ENCODE measurements at places on chromosomes 5 and 9.

- no peak for DNase-seq
These were observed 132.4 kb downstream of the DAB2IP start for GRCh38 chr9:121783521-121784507.

DNA sequence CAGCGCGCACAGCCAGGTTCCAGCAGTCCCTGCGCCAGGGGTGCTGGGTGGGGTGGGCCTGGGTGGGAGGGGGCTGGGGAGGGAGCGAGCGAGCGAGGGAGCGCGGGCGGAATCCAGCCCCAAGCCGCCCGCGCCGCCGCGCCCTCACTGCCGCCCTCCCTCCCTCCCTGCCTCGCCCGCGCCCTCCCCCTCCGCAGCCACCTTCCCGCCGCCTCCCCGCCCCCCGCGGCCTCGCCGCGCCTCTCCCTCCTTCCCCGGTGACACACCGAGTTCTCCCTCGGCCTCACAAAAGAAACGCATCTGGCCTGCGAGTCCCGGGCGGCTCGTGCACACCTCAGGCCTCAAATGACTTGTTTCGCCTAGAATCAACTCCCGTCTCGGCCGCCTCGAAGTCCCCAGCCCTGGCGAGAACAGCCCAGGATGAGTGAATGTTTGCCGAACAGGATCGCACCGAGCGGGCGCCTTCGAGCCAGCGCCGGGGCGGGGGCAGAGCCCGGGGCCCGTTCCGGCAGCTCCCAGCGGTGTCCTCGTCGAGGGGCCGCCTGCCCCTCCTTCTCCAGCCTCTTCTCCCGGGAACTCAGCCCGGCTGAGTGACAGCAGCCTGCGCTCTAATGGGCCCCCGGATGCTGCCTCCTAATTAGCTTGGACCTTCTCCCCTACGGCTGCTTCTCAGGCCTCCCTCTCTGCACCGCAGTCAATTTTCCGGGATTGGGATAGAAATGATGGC lies 371 bp upstream of the PITX1 start:
- DNase-seq = no peak

- DNase-seq = no peak
These were observed 19.8 kb upstream of the MYORG start for GRCh38 chr9:34396276-34397214.

GRCh38 chr5:145260670-145261069 lies 574.5 kb downstream of the PRELID2 start:
- DNase-seq = no peak

- no peak for DNase-seq
These were observed 16.5 kb downstream of the CSF2 start for GRCh38 chr5:132090107-132090506.

GRCh38 chr5:7749626-7750025 lies 101.3 kb downstream of the CFAP90 start:
- DNase-seq = no peak

- no peak for DNase-seq
These were observed 86.8 kb downstream of the NLN start for GRCh38 chr5:65808818-65809217.

- no peak for DNase-seq
These were observed 125.4 kb upstream of the SLC30A5 start for GRCh38 chr5:68968429-68968828.

DNA sequence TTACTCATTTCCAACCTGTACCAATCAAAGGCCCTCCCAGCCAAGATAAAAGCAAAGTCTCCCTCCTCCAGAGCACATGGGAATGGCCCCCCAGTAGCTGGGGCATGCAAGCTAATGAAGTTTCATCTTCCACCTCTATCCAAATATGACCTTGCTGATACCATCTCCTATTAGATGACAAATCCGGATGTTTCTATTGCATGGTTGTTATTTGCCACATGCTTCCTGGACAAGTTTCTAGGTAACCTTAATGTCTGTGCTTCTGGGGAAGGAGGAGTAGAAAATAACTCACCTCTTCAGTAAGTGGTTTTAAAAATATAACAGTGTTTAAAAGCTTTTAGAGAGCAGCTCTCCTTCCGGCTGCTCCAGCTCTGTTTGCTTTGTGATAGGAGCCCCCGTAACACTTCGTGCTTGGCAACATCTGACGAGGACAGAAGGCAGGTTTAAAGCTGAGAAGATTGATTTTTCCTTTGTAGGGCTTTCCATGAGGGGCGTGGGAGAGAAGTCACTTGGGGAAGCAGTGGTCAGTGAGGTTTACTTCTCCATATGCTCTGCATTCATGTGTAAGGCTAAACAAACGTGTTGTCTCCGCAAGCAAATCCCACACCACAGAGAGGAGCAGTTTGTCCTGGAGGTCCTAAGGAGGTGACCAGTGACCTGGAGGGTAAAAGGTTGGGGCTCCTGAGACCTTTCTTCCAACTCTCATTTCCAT lies 40.3 kb upstream of the GLRX start:
- DNase-seq = no peak

DNA sequence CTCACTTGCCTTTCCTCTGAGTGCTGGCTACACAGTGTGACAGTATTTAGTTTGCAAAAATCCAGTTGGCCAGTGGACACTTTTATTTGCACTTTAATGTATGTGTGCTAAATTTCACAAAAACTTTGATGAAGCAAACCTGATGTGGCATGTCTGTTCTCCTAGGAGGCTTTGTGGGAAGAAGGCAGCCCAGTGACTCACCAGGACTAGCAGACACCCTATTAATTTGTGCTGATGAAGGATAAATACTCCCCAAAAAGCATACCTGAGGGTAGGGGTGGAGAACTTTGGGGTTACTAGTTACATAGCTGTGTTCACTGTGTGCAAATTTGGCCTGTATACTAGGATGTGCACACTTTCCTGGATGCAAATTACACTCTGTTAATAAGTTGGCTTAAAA lies 39.3 kb upstream of the IPPK start:
- DNase-seq = no peak

GRCh38 chr9:117957267-117957666 lies 253.1 kb downstream of the TLR4 start:
- no peak for DNase-seq

GRCh38 chr5:44486591-44486990 lies 97.4 kb upstream of the FGF10 start:
- DNase-seq = no peak

DNA sequence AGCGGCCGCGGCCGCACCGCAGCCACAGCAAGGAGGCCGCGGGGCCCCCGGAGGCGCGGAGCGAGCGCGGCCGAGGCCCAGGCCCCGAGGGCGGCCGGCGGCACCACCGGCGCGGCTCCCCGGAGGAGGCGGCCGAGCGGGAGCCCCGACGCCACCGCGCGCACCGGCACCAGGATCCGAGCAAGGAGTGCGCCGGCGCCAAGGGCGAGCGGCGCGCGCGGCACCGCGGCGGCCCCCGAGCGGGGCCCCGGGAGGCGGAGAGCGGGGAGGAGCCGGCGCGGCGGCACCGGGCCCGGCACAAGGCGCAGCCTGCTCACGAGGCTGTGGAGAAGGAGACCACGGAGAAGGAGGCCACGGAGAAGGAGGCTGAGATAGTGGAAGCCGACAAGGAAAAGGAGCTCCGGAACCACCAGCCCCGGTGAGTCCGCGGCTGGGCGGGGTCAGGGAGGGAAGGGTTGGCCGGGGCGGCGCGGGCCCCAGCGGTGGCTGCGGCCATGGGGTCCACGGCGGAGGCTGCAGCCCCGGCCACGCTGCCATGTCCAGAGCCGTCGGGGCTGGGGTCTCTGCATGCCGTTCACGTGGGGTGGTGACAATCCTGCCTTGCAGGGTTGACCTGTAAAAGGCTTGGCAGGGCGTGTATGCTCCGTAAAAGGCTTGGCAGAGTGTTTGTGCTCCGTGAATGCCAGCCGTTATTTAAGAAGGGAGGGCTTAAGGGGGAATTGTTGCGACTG lies 146.0 kb downstream of the CACNA1B start:
- no peak for DNase-seq

GRCh38 chr5:133354323-133355185 lies 257.8 kb downstream of the FSTL4 start:
- no peak for DNase-seq

DNA sequence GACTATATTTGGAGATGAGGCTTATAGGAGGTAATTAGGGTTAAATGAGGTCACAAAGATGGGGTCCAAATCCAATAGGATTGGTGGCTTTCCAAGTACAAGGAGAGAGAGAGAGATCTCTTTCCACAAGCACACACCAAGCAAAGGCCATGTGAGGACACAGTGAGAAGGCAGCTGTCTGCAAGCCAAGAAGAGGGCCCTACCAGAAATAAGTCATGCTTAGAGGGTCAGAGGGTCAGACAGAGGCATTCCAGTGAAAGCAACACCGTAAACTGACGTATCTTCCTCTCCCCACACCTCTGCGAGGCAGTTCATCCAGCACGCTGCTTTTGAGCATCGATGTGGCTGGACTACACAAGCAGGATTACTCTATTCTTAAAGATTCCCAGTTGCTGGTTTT lies 87.9 kb downstream of the SLC1A3 start:
- no peak for DNase-seq

GRCh38 chr5:108148715-108149139 lies 233.2 kb downstream of the FBXL17 start:
- peak; percentile 7 for DNase-seq

DNA sequence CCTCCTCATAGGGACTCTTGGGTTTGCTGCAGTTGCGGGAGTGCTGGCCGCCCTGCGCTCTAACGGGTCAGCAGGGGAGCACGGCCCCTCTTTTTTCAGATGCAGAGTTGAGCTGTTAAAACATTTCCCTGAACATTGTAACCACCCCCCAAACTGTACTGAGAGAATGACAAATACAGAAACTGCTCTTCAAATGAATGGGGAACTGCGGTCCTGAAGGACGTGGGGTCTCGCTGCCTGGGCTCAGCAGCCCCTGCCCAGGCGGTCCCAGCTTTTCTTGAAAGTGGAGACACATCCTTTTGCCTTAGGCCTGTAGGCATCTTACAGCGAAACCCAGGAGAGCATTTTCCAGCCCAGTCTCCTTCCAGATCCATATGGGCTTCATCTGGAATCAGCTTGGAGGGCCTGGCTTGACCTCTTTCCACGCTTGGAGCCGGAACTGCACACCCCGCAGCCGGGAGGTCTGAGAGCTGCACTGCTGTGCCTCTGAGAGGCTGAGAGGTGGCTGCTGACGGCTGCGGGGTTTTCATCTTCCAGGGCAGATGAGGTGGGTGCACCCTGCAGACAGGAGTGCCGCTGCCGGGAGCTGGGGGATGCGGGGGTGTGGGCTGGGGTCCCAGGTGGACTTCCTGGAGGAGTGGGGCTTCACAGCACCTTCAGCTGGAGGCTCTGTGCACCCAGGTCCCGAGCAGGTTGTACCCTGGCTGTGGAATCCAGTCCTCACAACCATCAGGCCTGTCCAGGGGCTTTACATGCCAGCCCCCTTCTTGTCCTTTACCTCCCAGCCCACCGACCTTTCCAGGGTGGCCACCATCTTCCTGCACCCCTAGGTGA lies 1.2 kb upstream of the AGPAT2 start:
- DNase-seq = peak; percentile 9

GRCh38 chr5:109455598-109456096 lies 45.9 kb upstream of the PJA2 start:
- DNase-seq = no peak

GRCh38 chr5:177600508-177601018 lies 631 bp downstream of the B4GALT7 start:
- no peak for DNase-seq

DNA sequence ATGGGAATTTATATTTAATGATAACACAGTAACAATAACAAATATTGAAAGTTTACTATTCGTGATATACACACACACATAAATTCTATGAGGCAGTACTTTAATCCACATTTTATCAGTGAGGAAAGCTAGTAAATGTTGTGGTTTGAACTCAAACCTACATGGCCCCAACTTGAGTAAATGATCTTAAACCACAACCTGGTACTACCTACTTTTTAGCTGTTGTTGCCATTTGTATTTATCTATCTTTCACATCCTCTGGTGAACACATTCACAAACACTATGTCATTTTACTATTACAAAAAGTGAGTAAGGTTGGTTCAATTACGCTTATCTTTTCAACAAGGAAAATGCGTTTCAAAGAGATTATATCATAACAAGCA lies 186.1 kb downstream of the SMC2 start:
- DNase-seq = no peak

GRCh38 chr9:135878528-135879236 lies 28.7 kb downstream of the CAMSAP1 start:
- DNase-seq = no peak

DNA sequence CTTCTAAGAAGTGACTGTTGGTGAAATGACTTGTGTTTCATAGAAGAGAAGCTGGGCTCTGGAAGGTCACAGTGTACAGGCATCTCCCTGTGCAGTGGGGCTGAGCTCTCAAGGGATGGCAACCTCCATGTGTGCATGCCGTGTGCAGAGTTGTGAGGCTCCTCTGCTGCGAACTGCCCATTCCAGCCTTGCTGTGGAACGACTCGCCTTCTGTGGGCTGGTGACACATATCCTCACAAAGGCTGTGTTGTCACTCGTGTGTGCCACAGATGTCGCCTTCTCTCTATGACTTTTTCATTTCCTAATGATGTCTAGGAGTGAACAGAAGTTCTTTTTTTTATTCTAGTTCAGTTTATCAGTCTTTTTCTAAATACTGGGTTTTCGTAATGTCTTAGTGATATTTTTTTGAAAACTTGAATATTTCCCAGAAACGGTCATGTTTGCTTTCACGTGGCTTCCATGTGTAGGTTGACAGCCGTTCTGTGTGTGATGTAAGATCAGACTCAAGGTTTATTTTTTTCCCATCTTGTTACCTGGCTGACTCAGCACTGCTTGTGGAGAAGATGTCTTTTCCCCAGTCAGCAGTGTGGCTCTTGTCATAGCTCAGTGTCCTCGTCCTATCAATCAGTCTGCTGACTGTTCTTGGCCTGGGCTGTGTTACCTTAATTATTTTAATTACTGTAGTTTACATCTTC lies 57.3 kb upstream of the CACNA1B start:
- DNase-seq = no peak
